GM19239 (cell line): ENCODE measurements at places on chromosomes 7 and 10.

GRCh38 chr10:33801705-33802104, 467.2 kb upstream of the NRP1 start:
- no peak for DNase-seq

DNA sequence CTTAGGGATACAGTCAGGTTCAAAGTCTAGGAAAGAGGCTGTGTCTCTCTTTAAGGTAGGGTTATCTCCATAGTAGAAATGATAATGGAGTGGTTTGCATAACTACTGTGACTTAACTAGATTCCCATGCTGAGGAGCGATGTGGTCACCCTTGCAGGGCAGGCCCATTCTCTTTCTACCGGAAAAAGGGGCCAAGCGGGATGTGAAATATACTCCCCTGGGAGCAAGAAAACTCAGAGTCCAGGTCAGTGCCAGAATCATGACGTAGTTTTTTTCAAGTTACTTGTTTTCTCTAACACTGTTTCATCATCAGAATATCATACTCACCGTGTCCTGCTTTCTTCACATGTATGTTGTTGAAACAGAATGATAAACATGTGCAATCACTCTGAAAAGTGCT, 649.0 kb upstream of the ANKRD30A start:
- no peak for DNase-seq

GRCh38 chr10:12448729-12449391, 99.5 kb downstream of the CAMK1D start:
- DNase-seq = peak; percentile 56

DNA sequence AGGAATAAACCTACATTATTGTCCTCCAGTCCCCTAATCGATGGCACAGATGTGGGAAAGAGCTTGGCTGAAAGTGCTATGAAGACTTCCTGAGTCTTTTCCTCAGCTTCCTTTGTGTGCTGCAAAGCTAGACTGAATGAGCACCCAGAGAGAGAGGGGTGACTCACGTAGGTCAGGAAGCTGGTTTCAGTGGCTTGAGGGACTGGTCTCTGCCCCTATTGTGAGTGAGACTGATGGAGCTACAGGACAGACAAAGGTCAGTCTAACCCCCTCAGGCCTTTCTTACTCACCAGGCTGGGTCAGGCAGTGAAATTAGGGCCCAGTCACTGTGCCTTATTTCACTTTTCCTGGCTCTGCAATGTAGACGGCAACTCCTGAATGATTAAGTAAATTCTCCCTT, 171.1 kb upstream of the GRB10 start:
- DNase-seq = no peak

- DNase-seq = no peak
These were observed 152.1 kb downstream of the BUB3 start for GRCh38 chr10:123306290-123306689.

- DNase-seq = no peak
These were observed 83.6 kb upstream of the SEMA3C start for GRCh38 chr7:81002421-81002820.

DNA sequence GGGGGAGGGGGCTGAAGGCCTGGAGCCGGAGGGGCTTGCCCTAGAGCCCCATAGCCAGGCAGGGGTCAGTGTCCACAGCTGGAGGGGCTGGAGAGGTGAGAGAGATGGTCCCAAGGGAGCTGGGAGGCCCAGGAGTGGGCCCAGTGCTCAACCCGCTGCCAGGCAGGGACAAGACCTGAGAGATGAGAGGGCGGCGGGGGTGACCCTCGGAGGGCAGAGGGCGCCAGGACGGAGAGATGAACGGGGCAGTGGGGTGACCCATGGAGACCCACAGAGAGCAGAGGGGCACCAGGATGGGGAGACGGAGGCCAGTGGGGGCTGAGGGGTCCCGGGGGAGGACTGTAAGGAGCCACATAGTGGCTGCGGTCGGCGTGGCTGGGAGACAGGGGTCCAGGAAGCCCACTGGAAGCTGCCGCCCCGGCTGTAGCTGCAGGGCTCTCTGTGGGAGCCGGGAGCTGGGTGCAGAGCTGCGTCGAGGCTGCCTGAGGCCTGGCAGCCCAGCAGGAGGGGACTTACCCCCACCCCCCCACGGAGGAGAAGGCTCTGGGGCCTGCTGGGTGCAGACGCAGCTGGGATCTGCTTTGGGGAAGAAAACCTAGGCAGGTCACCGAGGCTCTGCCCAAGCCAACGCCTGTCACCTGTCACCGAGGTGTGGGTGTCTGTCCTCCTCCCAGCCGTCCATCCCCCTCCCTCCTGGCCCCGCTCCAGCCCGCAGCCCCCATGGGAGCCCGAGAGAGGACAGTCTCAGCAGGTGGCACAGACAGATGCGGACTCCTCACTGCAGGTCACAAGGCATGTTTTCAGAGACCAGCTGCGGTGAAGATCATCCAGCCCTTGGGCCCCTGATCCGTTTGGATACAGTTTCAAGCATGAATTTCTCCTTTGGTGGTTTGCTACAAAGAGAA, 25.1 kb downstream of the PWWP2B start:
- DNase-seq = peak; percentile 81

GRCh38 chr7:128167042-128167701, 73.9 kb upstream of the LEP start:
- DNase-seq = no peak

DNA sequence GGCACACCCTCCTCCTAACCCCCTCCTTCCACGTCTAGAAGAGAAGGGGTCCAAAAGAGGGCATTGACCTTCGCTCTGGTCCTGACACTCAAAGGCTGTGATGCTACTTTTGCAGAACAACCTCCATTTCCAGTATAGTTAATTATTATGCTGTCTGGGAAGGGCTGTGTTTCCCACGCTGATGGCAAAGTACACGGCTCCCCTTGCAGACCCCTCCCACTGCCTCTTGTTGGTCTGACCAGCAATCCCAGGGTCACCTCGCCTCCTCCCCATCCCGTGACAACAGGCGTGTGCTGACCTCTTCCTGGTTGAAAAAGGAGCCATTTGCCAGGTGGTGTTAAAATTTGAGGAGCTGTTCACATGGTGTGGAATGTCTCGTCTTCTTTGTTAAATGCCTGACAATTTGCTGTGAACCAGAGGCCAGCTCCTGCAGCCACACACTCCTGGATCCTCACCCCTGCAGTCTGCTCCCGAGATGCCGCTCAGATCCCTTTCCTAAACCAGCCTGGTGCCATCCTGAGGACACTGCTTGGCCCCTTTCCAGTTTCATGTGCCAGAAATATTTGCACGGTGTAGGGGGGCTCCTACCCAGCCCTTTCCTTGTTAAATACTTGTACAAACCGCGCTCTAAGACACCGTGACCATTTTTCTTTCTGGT, 321.7 kb downstream of the WDR37 start:
- DNase-seq = no peak

GRCh38 chr10:22631646-22632278, 82.6 kb downstream of the PIP4K2A start:
- DNase-seq = no peak

GRCh38 chr7:39493934-39494333, 72.3 kb upstream of the YAE1 start:
- no peak for DNase-seq
